ENCODE measurements at places on chromosomes 6 and 20. TPM values are rescaled to one million over a fixed set of nuclear protein-coding genes. Genes with fewer than 3 reads are reported as not detected.

- DNase-seq, result peak; percentile 72
Observed at GRCh38 chr6:169452117-169452868, 198.6 kb upstream of the THBS2 start.

DNA sequence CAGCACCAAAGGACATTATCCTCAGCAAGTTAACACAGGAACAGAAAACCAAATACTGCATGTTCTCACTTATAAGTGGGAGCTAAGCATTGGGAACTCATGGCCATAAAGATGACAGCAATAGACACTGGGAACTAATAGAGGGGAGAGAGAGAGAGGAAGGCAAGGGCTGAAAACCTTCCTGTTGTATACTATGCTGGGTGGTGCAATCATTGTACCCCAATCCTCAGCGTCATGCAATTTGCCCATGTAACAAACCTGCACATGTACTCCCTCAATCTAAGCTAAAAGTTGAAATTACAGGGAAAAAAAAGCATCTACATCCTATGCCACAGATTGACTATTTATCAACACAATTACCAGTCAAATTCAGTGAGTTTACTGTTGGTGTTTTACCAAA is 20.0 kb upstream of the VNN1 start:
- DNase-seq, result no peak

- DNase-seq, result no peak
Observed at GRCh38 chr6:121867095-121867494, 431.6 kb downstream of the GJA1 start.

The PHACTR3 gene
- 0.59 TPM for total RNA-seq

The SNTA1 gene
- 166 TPM for total RNA-seq

Measured in heart left ventricle (tissue), 16 donors.